ENCODE measurements at places on chromosomes 1 and 21. TPM values are rescaled to one million over a fixed set of nuclear protein-coding genes. Genes with fewer than 3 reads are reported as not detected.

CLDN17 gene
- total RNA-seq, result not detected

KRTAP19-3 gene
- total RNA-seq, result not detected

C1orf115 gene
- total RNA-seq, result 109 TPM

CXADR gene
- total RNA-seq, result 15.1 TPM

SDC3 gene
- total RNA-seq, result 117 TPM

- DNase-seq, result no peak
Observed at GRCh38 chr1:150152182-150152536, 2.4 kb downstream of the PLEKHO1 start.

GRCh38 chr1:32651461-32652073, 559 bp downstream of the RBBP4 start:
- DNase-seq, result peak; percentile 49

GRCh38 chr1:4778056-4778455, 123.6 kb downstream of the AJAP1 start:
- peak; percentile 52 for DNase-seq

DNA sequence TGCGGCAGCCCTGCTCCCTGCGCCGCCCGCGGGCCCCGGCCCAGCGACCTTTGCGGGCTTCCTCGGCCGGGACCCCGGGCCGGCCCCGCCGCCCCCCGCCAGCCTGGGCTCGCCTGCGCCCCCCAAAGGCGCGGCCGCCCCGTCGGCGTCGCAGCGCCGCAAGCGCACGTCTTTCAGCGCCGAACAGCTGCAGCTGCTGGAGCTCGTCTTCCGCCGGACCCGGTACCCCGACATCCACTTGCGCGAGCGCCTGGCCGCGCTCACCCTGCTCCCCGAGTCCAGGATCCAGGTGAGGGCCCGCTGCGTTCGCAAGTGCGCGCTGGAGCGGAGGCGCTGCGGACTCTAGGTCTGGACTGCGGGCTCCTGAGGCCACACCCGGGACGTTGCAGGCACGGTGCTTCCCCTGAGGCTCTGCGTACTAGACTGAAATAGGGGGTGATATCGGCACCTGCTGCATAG, 351 bp downstream of the MIXL1 start:
- DNase-seq, result no peak

DNA sequence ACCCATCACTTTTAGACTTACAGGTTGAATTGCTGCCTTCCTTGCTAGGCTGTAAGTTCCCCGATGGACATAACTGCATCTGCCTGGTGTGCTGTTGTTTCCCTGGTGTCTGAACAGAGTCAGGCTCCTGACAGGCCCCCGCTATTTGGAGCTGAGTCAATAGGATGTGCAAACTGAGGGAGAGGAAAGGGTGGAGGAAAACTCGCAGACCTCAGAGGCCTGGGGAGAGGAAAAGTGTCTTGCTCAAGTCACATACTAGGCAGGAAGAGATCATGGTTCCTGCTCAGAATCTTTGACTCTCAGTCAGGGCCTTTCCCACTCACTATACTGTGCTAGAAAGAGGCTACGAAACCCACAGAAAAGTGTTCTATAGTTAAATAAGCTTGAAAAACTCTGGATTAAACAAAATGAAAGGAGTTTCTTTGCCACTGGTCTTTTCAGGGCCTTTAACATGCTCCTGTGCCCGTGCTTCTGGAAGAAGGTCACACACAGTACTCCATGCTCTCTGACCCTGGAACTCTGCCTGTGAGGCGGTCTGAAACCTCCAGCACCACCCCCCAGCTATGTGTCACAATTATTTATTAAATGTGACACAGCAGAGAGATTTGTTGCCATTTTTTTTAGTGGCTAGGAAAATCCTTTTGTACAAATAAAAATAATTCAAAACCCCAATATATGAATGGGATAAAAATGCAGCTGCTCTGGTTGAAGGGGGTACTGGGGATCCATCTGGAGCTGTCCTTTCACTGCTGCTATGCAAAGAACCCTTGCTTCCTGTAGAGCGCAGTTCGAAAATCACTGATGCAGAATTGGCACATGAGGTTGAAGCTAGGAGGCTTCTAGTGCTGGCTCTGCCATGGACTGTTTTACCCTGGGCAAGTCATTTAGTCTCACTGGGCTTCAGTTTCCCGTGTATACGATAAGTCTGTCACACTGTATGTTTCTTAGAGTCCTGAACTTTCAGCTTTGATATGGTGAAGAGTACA, 20.1 kb upstream of the CDCP2 start:
- no peak for DNase-seq

DNA sequence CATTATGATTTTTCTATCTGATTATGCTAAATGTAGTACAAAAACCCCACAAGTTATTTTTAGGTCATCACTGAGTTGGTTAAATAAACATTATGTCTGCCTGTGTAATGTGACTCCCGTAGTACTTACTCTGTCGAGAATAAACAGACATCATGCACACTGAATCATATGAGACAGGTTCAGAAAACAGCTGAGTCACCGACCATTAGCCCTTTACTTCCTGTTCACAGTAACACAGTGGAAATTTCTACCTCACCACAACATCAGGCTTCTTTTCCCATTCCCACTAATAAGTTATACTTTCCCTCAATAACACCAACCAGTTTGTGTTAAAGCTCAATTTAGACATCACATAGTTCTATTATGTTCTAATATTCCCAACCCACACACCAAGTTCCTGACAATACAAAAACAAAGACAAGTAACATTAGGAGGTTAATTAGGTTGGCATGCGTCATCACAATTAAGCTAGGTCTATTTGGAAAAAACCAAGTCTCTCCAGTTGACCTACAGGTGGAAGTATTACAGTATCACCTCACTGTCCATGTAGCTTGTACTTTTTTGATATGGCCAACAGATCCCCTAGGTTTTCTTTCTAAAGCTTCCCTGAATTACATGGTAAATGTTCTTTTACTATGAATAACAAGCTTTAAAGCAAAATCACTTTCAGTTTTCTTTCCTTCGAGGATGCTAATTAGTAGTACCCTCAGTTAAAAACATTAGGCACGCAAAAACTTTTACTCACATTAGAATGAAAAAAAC, 154.2 kb downstream of the EIF4G3 start:
- DNase-seq, result no peak

Data from dorsolateral prefrontal cortex (tissue), 122 donors.